Cortex of kidney (tissue), 1 donor: ENCODE measurements at places on chromosomes 13 and 19.

DNA sequence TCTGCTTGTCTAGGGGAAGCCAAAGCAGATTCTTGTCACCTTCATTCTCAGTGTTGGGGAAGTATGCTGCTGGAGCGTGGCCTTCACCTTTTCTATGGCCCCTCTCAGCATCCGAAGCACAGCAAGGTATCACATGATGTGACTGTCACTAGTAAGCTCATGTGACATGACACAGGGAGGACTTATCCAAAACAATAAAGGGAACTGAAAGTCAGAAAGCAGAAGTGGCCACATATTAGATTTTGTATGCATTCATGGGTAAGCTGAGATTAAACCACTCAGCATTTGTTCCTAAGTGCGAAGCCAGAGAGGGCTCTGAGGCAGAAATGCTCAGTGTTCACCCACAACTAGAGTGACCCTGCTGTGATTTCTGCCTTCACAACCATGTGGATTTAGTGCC lies 72.8 kb upstream of the PCDH8 start:
- DNase-seq: no peak

- DNase-seq: no peak
Measured at GRCh38 chr19:4473011-4473762, 1.1 kb downstream of the HDGFL2 start.

DNA sequence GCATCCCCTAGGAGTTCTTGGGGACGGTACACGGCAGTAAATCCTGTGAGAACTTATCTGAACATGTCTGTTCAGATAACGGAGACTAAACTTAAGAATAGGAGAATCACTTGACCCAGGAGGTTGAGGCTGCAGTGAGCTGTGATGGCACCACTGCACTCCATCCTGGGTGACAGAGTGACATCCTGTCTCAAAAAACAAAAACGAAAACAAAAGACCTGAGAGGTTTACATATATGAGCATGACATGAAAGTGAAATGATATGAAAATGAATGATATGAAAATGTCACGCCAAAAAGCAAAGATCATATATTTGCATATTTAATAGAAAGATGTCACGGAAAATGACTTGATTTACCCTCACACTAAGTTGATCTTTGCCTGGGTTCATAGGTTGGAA lies 5.8 kb downstream of the ZNF175 start:
- no peak for DNase-seq

DNA sequence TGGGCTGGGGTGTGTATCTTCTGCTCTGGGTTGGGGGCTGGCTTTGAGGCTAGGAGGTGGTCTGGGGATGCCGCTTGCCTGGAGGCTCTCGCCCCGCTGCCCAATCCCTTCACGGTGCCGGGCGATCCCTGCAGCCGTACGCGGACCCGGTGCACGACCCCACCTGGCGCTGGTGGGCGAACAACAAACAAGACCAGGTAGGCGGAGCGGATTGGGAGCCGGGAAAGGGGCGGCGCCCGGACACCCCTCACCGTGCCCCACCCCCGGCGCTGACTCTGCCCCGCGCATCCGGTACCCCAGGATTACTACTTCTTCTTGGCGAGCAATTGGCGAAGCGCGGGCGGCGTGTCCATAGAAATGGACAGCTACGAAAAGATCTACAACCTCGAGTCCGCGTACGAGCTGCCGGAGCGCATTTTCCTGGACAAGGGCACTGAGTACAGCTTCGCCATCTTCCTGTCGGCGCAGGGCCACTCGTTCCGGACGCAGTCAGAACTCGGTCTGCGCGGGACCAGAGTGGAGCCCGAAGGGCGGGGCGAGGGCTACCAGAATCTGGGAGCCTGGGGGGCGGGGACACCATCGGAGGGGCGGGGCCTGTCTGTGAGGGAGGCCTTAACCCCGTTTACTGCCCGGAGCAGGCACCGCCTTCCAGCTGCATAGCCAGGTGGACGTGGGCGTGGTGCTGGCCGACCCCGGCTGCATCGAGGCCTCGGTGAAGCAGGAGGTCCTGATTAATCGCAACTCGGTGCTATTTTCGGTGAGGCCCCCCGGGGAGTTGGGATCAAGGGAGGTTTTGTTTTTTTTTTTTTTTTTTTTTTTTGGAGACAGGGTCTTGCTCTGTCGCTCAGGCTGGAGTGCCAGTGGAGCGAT lies 12.1 kb upstream of the PSMD8 start:
- DNase-seq: no peak

GRCh38 chr13:44904967-44905366 lies 84.3 kb downstream of the NUFIP1 start:
- DNase-seq: no peak

DNA sequence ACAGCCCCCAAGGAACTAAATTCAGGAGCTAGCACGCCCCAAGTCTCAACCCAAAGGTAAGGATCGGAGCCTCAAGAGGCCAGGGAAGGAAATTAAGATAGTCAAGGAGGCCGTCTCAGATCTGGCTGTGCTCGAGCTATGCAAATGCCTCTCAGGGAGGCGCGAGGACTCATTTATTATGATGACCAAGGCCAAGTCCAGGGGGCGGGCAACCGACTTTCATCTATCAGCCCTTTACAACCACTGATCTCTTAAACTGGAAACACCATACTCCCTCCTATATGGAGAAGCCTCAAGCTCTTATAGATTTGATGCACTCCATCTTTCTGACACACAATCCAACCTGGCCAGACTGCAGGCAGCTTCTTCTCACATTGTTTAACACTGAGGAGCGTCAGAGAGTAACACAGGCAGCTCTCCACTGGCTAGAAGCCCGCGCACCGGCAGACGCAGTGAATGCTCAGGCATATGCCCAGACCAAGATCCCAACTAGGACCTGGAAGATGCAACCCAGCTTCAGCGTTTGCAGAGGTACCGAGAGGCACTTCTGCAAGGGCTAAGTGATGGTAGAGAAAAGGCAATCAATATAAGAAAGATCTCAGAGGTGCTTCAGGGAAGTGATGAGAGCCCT lies 9.6 kb upstream of the SLC15A1 start:
- DNase-seq: no peak

DNA sequence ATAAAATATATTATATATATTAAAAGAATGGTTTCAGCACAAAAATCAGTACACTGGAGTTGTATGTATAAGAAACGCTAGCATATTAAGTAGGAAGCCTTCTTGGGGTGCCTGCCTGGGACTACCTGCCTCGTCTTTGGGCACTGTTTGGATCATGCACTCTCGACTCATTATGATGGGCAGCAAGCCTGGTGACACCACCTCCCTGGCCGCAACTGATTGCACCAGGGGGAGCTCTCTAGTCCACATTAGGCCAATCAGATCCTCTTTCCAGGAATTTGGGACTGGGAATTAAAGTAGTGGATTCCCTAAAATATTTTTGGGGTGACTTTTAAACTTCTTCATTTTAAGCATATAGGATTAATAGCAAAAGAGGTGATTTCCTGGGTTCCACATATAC lies 56.0 kb upstream of the RGCC start:
- no peak for DNase-seq

DNA sequence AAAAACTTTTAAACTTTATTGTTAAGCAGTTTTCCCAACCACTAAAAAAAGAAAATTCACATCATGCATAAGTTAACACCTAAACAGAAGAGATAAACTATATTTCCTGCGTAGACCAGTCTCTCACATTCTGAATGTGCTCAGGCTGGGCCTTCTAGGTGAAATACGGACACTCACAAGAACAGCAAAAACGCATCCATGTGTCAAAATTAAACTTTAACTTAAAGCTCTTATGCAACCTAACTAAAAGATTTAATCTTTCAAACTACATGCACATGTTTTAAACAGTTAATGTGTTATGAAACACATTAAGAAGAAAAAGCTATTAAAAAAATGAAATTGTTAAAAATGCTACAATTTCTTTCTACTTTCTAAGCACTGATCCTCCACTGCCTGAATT lies 2.6 kb downstream of the SAFB2 start:
- no peak for DNase-seq

- DNase-seq: no peak
Measured at GRCh38 chr13:97185751-97186150, 36.4 kb upstream of the MBNL2 start.

GRCh38 chr13:90217275-90217674 lies 1130.2 kb upstream of the MIR17HG start:
- DNase-seq: no peak

DNA sequence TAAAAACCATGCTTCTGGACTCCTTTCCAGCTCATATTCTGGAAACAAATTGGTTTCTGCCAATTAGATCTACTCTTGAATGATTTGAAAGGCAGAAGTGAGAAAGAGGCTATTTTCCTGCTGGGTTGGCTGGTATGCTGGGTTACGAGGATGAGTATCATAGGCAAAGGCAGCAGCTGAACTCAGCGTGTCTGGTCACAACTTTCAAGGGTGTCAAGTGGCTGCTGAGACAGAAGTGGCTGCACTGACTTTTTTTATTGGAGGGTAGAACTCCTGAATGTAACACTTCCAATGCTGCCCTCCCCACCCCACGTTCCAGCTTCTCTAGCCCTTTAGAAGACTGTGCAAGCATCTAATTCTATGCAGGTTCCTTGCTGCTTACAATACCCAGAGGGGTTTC lies 8.3 kb upstream of the DZIP1 start:
- DNase-seq: no peak

DNA sequence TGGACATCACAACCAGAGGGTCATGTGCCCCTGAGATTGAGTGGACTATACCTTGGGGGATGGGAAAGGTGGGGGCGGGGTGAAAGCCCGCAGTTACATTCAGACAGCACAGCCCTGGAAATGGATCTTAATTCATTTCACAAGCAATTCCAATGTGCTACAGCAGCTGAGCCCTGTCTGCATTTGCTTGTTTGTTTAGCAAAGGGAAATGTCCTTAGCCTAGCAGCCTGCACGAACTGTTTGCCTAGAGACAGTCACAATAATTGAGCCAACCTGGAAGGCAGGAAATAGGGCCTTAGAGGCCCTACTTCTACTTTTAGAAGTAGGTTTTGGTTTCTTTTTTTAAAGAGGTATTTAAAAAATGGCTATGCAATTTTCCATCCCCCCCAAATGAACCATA lies 177.3 kb upstream of the KL start:
- no peak for DNase-seq

GRCh38 chr13:26668357-26669146 lies 92.0 kb downstream of the GPR12 start:
- DNase-seq: no peak

- DNase-seq: no peak
Measured at GRCh38 chr19:33171222-33171795, 22.8 kb upstream of the LRP3 start.

DNA sequence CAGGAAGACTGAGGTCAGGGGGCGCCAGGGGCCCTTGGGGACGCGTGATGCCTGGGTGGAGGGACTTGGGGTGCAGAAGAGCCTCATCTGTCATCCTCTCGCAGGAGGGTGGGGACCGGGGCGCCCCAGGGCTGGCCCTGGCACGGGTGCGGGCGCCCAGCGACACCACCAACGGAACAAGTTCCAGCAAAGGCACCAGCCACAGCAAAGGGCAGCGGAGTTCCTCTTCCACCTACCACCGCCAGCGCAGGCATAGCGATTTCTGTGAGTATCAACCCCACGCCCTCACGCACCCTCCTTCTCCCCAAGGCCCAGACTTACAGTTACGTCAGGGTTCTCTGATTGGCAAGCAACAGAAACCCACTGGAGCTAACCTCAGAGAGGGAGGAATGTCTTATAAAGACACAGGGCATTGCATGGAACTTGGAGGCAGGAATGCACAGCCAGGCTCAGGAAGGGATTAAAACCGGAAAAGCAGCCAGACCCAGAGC lies 29.4 kb downstream of the MARK4 start:
- no peak for DNase-seq

- DNase-seq: no peak
Measured at GRCh38 chr13:36453516-36453915, 21.2 kb downstream of the CCNA1 start.

DNA sequence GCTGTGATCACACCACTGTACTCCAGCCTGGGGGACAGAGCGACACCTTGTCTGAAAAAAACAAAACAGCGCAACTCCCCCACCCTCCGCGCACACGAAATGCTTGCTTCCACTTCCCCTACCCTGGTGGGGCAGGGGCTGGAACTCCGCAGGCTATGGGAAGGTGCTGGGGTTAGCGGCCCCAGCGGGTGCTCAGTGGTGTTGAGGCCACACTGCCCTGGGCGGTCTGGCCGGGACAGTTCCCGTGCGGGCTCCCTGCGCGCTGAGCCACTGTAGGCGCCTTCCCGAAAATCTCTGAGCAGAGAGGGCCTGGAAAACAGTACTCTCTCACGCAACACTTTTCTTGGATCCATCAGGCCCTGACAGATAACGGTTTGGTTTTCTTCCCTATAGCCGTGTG lies 1.1 kb upstream of the WTIP start:
- DNase-seq: no peak

DNA sequence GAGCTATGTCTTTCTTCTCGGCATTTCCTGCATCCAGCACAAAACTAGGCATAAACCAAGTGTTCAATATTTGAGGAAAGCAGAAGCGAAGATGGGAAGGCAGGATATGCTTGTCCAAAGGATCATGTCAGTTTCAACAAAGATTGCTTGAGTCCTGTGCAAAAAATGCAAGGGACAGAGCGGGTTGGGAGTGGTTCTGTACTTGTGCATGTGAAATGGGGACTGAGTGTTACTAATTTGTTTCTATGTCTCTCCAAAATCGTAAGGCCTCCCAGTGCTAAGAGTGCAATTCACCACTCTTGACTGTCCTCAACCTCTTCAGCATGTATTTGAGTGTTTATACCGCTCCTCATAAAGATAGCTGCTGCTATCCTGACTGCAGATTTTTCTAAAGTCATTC lies 166.2 kb downstream of the DLEU7 start:
- DNase-seq: no peak
